ENCODE measurements at places on chromosomes 1 and 21. TPM values are rescaled to one million over a fixed set of nuclear protein-coding genes. Genes with fewer than 3 reads are reported as not detected.

The GPR37L1 gene
- not detected for polyA plus RNA-seq

DNA sequence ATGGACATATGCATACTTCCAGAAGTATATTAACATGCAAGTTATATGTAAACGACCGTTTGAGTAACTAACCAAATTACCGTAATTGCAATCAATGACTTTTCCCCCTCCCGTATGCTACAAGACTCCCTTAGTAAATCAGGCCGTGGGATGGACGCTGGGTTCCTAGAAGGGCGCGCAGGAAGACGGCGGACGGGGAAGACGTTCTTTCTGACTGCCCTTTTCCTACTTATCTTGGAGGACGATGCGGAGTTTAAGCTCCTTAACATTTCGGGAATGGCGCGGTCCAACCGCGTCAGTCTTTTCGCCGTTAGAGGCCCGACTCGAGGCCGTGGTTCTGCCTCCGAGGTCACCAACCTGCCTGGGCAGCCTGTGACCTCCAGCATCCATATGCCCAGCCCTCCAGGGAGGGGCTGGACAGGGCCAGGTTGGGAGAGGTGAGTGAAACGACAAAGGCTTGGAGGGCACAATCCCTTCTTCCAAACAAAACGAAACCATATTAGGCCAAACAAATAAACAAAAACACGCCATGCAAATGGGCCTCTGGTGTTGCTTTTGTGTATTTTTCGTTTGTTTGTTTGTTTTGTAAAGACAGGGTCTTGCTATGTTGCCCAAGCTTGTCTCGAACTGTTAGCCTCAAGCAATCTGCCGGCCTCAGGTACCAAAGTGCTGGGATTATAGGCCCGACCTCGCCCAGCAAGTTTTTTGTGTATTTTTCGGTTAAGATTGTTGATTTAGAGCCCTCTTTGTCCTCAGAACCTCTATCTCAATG, 873 bp upstream of the PI4KB start:
- no peak for DNase-seq

DNA sequence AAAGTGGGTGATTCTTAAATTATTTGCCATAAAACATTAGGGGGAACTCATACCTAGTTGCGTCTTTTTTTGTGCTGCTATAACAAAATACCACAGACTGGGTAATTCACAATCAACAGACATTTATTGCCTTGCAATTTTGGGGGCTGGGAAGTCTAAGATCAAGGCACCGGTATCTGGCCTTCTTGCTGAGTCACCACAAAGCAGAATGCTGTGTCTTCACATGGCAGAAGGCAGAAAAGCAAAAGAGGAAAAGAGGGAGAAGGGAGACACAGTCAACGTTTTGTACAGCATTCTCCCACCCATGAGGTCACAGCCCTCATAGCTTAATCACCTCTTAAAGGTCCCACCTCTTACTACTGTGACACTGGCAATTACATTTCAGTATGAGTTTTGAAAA, 291.0 kb downstream of the CHRM3 start:
- DNase-seq = no peak

DNA sequence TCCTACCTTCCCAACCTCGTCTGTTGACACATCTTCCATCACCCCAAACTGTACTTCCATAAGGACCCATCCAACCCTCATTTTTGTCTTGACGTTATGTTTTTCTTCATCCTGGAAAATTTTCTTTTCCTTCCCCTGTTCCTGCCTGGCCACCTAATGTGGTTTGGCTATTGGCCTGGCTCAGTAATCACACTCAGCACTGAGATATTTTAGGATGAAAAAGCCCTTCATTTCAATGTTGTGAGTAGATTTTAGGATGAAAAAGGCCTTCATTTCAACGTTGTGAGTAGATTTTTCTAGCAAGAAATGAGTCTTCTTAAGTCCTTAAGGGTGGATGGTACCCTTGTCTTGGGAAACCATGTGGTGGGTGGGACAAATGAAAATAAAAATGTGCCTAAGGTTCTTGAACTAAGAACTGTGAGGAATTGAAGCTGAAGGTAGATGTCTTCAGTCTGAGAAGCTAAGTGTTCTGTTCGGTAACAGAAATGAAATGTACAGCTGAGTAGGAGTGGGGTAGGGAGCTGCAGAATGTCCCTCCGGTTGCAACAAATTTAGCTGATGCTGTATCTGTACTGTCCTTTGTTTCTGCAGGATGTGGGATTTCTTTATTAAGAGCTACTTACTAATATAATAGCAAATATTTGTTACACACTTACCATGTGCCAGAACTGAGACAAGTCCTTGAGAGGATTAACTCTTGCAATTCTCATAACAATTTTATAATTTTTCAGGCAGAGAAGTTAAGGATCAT, 36.1 kb downstream of the DNTTIP2 start:
- DNase-seq = no peak

DNA sequence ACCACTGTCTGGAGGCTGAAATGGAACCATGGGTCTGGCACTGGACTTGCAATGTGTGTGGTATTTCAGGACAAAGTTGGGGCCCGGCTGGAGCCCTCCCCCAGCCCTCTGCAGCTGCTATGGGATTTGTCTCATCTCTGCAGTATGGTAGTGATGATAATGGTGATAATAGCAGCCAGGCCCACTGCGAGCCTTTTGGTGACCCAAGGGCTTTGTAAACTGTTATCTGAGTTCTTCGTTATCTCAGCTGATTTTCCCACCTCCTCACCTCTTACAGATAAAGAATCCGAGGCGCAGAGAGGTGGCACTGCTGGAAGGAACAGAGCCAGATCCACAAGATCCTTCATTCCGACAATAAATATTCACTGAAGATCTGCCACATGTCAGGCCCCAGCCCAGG, 11.7 kb upstream of the WNT4 start:
- DNase-seq = no peak
